Activated CD8-positive, alpha-beta T cell treated with anti-CD3 and anti-CD28 coated beads, Interleukin-2, amount 10 ng/mL, durations not matched to agents 7 days and 5 days (primary cell): ENCODE measurements at places on chromosomes 3 and 15. TPM values are rescaled to one million over a fixed set of nuclear protein-coding genes. Genes with fewer than 3 reads are reported as not detected.
A peak's percentile ranks its signal among the peaks of the same experiment; 100 is the strongest.

- no peaks in the 10 kb centered on the region for H3K4me1 ChIP-seq
- no peak for DNase-seq
- no peaks in the 10 kb centered on the region for H3K36me3 ChIP-seq
Measured at GRCh38 chr15:42392309-42393024, 33.2 kb downstream of the CAPN3 start.

DNA sequence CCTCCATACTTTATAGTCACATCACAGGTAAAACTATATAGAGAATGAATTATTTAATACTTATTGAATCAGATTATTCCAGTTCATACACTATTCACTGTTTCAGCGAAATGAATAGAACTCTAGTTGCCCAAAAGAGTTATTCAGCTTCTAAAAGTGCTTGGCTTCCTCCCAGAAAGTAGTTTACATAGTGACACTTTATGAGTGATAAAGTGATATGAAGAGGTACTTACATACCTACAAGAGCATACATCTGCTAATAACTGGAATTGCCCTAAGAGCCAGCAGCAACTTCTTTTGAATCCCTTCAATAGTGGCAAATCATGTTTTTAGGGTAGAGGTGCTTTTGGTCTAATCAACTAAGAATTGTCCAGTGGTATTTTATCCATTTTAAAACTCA, 635.1 kb upstream of the AGTR1 start:
- no peaks in the 10 kb centered on the region for H3K36me3 ChIP-seq
- DNase-seq, result no peak
- no peaks in the 10 kb centered on the region for H3K4me1 ChIP-seq
- H3K27ac ChIP-seq, result no peak overlapping the region
- H3K4me3 ChIP-seq, result no peak overlapping the region
- H3K27me3 ChIP-seq, result no peaks in the 10 kb centered on the region

GRCh38 chr15:76169911-76170800, 110.4 kb downstream of the TMEM266 start:
- no peak overlapping the region for H3K4me3 ChIP-seq
- no peak overlapping the region for H3K27ac ChIP-seq
- H3K4me1 ChIP-seq, result no peaks in the 10 kb centered on the region
- H3K27me3 ChIP-seq, result no peaks in the 10 kb centered on the region
- H3K36me3 ChIP-seq, result no peaks in the 10 kb centered on the region
- DNase-seq, result no peak

TICRR gene
- 36.5 TPM for total RNA-seq

SLC6A1 gene
- total RNA-seq, result not detected

TMEM266 gene
- not detected for total RNA-seq

GRCh38 chr3:178406206-178406605, 130.0 kb upstream of the KCNMB2 start:
- no peaks in the 10 kb centered on the region for H3K4me1 ChIP-seq
- H3K36me3 ChIP-seq, result no peaks in the 10 kb centered on the region
- H3K4me3 ChIP-seq, result no peak overlapping the region
- H3K27ac ChIP-seq, result no peak overlapping the region
- DNase-seq, result no peak

MRPS11 gene
- total RNA-seq, result 63.8 TPM

- peaks cover 10% of the 10 kb centered on the region for H3K4me1 ChIP-seq
- DNase-seq, result no peak
- peaks cover 26% of the 10 kb centered on the region for H3K36me3 ChIP-seq
Measured at GRCh38 chr3:45642731-45643152, 46.5 kb upstream of the SACM1L start.

IMPDH2 gene
- total RNA-seq, result 229 TPM

- no peak overlapping the region for H3K27ac ChIP-seq
- H3K4me1 ChIP-seq, result peaks cover 2% of the 10 kb centered on the region
- DNase-seq, result no peak
Measured at GRCh38 chr3:11553436-11554235, 90.1 kb downstream of the VGLL4 start.

DNA sequence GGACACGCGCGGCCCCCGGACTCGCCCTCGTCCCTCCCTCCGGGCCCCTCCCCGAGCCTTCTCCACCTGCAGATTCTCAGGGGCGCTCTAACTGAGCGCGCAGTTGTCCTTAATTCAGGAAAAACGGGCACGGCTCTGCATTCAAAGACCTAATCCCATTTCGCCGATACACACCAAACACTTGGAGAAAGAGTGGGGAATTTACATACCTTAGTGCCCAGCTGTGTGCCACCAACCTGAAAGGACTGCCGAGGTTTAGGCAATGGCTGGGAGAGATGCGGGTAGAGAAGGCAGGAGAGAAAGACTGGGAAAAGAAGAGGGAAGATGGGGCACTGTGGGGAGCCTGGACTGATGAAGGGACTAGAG, 21.8 kb downstream of the IGDCC3 start:
- H3K4me1 ChIP-seq, result no peaks in the 10 kb centered on the region
- H3K27me3 ChIP-seq, result peaks cover 40% of the 10 kb centered on the region
- no peak overlapping the region for H3K27ac ChIP-seq
- no peak for DNase-seq
- no peaks in the 10 kb centered on the region for H3K36me3 ChIP-seq

DNA sequence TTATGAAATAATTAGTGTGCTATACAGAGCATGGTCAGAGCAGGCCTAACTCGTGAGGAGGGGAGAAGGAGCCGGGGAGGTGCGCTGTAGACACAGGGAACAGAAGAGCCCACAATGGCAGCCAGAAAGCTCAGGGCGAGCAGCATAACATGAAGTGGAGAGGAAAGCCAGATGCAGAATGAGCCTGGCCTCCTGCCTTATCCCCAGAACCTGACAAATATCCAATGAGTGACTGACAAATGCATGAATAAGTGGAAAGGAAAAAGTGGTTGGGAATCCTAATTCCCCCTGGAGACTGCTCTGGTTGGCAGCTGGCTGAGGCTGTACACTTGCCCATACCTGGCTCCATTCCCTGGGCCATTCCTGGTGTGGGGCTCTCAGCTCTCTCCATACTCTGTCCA, 9.2 kb upstream of the MST1R start:
- no peak overlapping the region for H3K27ac ChIP-seq
- no peak overlapping the region for H3K4me3 ChIP-seq
- no peaks in the 10 kb centered on the region for H3K27me3 ChIP-seq

TM2D3 gene
- total RNA-seq, result 38.8 TPM

GPR149 gene
- total RNA-seq, result not detected

DNA sequence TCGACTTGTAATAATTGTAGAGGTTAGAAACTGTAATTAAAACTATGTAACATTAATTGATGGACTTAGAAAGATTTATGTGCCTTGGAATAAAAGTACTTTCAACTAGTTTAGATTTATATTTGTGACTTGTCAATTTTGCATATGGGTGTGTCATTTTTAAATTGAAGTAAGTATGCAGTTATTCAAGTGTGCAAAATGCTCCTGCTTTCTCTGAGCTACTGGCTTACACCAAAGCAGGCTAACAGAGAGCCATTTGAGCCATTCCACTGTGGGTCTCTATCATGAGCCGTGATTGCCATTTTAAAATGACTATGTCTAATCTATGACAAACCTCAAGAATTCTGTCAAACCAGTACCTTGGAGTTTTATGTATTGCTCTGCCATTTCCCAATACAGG, 345.0 kb upstream of the MDFIC2 start:
- H3K27ac ChIP-seq, result no peak overlapping the region
- H3K27me3 ChIP-seq, result peaks cover 3% of the 10 kb centered on the region
- no peaks in the 10 kb centered on the region for H3K4me1 ChIP-seq
- DNase-seq, result no peak
- no peak overlapping the region for H3K4me3 ChIP-seq

SLC27A2 gene
- total RNA-seq, result 12.5 TPM

DNA sequence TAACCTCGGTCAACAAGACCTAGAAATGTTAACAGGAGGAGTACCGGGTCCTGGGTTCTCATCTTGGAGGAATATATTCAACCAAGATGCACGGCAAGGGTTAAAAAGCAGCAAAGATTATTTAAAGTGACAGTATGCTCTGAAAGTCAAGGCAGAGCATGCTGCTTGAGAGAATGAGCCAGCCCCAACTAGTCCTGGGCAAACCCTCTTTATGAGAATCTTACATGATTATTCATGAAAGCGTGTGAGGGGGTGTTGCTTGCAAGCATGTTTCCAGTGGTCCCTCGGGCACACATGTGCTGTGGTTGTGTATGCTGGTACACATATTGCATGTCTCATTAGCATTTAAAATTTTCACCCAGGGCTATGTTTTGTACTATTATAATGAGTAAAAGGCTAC, 1445.6 kb downstream of the SI start:
- no peaks in the 10 kb centered on the region for H3K4me1 ChIP-seq
- no peaks in the 10 kb centered on the region for H3K27me3 ChIP-seq
- no peak overlapping the region for H3K4me3 ChIP-seq

IRAK2 gene
- 1.4 TPM for total RNA-seq

TM4SF1 gene
- total RNA-seq, result not detected

- DNase-seq, result no peak
- peak overlapping the region; percentile 83 for H3K4me3 ChIP-seq
- H3K27me3 ChIP-seq, result no peaks in the 10 kb centered on the region
- peaks cover 73% of the 10 kb centered on the region for H3K4me1 ChIP-seq
Measured at GRCh38 chr3:51392355-51393133, 1.5 kb downstream of the RBM15B start.

LRRIQ4 gene
- total RNA-seq, result 0.16 TPM

RYR3 gene
- not detected for total RNA-seq

DNA sequence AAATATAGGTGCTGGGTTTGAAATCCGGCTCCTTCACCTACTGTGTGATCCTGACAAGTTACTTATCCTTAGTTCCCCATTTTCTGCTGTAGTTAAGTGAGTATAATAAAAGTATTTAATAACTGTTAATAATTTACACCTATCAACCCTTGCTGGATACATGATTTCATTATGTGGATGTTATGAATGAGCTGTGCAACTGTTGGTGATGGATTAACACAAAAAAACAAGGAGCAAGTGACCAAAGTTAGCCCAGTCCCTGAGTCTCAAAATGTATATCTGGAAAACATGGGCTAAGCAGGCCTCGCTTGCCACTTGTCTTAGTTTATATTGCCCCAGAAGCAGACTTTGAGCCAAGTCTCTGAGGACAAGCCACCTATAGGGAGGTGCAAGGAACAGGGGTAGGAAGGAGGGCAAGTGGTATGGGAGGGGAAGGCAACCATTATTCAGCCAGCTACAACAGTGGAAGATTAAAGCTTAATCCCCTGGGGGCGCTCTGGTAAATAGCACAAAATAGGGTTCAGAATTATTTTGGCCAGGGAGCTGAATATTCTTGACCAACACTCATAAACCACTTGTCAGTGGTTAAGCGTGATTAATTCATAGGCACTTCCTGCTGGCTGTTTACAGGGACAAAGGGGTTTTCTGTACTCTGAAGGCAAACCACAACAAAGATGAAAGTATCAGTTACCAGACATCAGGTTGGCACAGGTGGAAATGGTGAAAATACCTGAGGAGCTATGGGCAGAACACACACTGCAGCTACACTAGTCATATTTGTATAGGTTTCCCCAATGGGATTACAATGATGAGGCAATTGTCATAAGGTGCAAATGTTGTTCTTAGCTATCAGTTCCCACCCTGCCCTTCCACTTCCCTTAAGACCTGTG, 76.2 kb downstream of the TRIM42 start:
- no peak for DNase-seq
- peaks cover 4% of the 10 kb centered on the region for H3K27me3 ChIP-seq
- H3K4me1 ChIP-seq, result peaks cover 33% of the 10 kb centered on the region
- H3K27ac ChIP-seq, result no peak overlapping the region
- no peak overlapping the region for H3K4me3 ChIP-seq

- H3K4me1 ChIP-seq, result no peaks in the 10 kb centered on the region
- no peaks in the 10 kb centered on the region for H3K27me3 ChIP-seq
- H3K36me3 ChIP-seq, result no peaks in the 10 kb centered on the region
- DNase-seq, result no peak
Measured at GRCh38 chr15:24857763-24858162, 97.0 kb upstream of the SNRPN start.

- DNase-seq, result no peak
- H3K27ac ChIP-seq, result no peak overlapping the region
- no peaks in the 10 kb centered on the region for H3K4me1 ChIP-seq
- no peaks in the 10 kb centered on the region for H3K27me3 ChIP-seq
- no peak overlapping the region for H3K4me3 ChIP-seq
- H3K36me3 ChIP-seq, result no peaks in the 10 kb centered on the region
Measured at GRCh38 chr3:117408811-117409210, 699.2 kb downstream of the TUSC7 start.

SOX14 gene
- total RNA-seq, result not detected

GRCh38 chr3:105867712-105868430, 941 bp downstream of the CBLB start:
- H3K36me3 ChIP-seq, result peaks cover 46% of the 10 kb centered on the region
- peak overlapping the region; percentile 96 for H3K4me3 ChIP-seq
- no peaks in the 10 kb centered on the region for H3K27me3 ChIP-seq

DNA sequence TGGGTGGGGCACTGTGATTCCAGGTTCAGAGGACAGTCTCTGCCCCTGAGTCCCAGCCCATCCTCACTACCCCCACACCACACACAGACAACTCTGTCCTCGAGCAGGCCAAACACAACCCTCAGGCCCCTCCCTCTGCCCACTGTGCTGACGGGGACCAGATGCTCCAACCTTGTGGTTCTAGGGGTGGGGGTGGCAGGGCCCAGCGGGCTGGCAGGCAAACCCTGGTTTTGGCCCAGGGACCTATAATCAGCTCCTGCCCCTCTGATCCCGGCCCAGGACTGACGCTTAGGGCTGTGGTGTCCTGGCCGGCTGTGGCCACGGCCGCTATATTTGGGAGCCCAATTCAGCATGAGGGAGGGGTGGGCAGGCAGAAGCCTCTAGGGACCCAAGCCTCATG, 5.0 kb upstream of the MYL3 start:
- H3K27ac ChIP-seq, result no peak overlapping the region
- H3K4me3 ChIP-seq, result no peak overlapping the region
- no peaks in the 10 kb centered on the region for H3K4me1 ChIP-seq

GRCh38 chr3:15154326-15154725, 51.7 kb upstream of the CAPN7 start:
- no peak overlapping the region for H3K4me3 ChIP-seq

- peak; percentile 12 for DNase-seq
- peaks cover 5% of the 10 kb centered on the region for H3K27me3 ChIP-seq
Measured at GRCh38 chr15:101053261-101053660, 134.1 kb downstream of the LRRK1 start.

GRCh38 chr3:39281533-39281932, 1.7 kb upstream of the CX3CR1 start:
- H3K4me1 ChIP-seq, result peaks cover 42% of the 10 kb centered on the region
- no peaks in the 10 kb centered on the region for H3K36me3 ChIP-seq
- H3K4me3 ChIP-seq, result no peak overlapping the region
- H3K27ac ChIP-seq, result peak overlapping the region; percentile 4

C3orf52 gene
- total RNA-seq, result 2.5 TPM

XIRP1 gene
- total RNA-seq, result not detected

IGF2BP2 gene
- total RNA-seq, result 0.21 TPM
